Keratinocyte (primary cell): ENCODE measurements at places on chromosomes 3 and 15.

- peak; percentile 77 for DNase-seq
Measured at GRCh38 chr3:196135693-196136639, 54.1 kb upstream of the TFRC start.

DNA sequence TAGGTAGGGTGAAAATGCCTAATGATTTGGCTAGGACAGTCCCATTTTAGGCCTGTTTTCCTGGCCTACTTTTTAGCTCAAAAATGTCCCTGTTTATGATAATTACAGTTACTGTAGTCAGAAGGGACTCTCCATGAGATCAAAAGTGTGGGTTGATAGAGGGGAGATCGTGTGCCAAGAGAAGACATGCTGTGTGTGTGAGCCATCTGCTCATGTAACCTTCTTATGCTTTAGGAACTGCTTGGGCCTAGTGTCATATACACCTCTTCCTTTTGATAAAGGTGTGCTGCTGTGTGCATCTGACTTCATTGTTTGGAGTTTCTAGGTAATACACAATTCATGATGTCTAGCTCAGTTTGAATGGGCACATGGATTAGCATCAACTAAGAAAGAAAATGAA is 786.5 kb downstream of the PDCD6IP start:
- no peak for DNase-seq

DNA sequence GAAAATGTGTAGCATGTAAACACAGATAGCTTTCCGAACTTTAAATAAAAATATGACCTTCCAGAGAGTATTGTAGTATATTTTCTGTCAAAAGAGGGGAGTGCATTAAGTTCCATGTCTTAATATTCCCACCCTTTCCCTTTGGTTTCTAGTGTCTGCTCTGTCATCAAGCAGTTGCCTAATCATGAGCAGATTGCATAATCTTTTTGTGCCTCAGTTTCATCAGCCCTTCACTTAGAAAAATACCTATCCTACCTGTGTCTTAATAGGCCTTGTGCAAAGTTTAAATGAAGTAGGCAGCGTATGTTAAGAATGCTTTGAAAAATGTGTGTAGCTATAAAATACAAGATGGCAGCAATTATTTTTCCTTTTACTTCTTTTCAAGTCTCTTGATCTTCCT is 52.8 kb downstream of the CALML4 start:
- no peak for DNase-seq

GRCh38 chr15:87986776-87987175 is 269.8 kb downstream of the NTRK3 start:
- DNase-seq: no peak

DNA sequence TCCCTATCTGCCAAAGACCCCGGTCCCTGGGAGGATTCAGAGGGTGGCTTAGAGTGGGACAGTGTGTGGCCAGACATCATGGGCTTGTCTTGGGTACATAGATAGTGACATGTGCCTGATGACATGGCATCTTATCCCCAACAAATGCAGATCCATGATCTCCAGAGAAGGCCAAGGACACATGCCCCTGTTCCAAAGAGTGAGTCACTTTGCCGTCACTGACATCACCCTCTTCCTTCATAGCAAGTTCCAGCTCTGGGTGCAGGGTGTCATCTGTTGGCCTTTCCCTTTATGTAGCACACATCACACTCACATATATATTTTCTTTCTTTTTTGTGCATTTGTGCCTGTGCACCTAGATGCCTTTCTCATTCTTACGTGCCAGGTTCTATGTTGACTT is 350.5 kb downstream of the LRTM1 start:
- no peak for DNase-seq

GRCh38 chr3:186217820-186218164 is 108.9 kb upstream of the ETV5 start:
- no peak for DNase-seq
